Fibroblast of the conjunctiva (primary cell): ENCODE measurements at places on chromosomes 5 and 9.

GRCh38 chr5:167392240-167392639, 899.2 kb upstream of the WWC1 start:
- DNase-seq = no peak

DNA sequence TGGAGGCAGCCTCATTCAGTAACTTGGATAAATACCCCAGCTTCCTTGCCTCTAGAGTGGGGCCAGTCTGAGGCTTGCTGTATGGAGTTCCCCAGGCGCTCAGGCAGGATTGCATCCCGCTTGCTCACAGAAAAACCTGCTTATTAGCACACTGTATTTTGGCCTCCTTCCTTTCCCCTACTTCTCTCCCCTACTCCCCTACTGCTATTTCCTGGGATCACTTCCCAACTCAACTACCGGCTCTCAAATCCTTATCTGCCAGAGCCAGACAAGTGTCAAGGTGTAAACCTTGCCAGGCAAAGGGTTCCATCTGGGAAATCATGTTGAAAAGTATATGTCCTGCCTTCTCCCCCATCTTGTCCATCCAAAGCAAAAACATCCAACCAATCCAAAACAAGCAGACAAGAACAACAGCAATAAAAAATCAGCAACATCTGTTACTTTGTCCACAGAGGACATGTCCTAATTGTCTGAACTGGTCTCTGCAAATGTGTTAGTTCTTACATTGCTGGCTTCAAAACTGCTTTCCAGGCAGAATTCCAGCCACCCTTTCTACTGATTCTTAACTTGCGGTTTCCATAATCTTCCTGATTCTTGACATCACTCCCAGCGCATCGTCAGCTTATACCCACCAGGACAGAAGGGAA, 164.1 kb upstream of the SEMA6A start:
- DNase-seq = peak; percentile 4

DNA sequence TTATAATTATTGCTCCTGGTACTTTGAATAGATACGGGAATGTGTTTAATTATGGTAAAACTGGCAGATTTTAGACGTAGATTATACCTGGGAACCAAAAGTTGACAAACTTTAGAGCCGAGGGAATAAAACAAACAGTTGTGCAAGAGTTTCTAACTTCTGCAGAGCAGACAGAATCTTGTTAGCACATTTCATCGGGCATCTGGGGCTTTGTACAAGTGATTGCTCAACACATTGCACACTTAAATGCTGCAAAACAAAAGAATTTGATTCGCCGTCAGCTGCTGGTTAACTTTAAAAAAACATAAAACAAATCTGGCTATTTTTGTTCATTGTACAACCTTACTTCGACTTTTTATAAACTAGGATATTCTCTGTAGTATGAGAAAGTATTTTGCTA, 398.1 kb downstream of the MAN2A1 start:
- DNase-seq = peak; percentile 58

- DNase-seq = no peak
Observed at GRCh38 chr9:20650750-20651299, 28.5 kb upstream of the MLLT3 start.

GRCh38 chr5:168885324-168886120, 306.4 kb upstream of the PANK3 start:
- no peak for DNase-seq

- DNase-seq = no peak
Observed at GRCh38 chr9:129250786-129251185, 72.7 kb upstream of the IER5L start.

- DNase-seq = no peak
Observed at GRCh38 chr5:52665559-52665958, 122.2 kb upstream of the ITGA1 start.

GRCh38 chr9:88435336-88435735, 47.1 kb downstream of the SPIN1 start:
- no peak for DNase-seq

- no peak for DNase-seq
Observed at GRCh38 chr5:158958021-158958994, 141.4 kb downstream of the EBF1 start.
